Jurkat, Clone E6-1 (cell line): ENCODE measurements at places on chromosomes 2 and 18.
A peak's percentile ranks its signal among the peaks of the same experiment; 100 is the strongest.

DNA sequence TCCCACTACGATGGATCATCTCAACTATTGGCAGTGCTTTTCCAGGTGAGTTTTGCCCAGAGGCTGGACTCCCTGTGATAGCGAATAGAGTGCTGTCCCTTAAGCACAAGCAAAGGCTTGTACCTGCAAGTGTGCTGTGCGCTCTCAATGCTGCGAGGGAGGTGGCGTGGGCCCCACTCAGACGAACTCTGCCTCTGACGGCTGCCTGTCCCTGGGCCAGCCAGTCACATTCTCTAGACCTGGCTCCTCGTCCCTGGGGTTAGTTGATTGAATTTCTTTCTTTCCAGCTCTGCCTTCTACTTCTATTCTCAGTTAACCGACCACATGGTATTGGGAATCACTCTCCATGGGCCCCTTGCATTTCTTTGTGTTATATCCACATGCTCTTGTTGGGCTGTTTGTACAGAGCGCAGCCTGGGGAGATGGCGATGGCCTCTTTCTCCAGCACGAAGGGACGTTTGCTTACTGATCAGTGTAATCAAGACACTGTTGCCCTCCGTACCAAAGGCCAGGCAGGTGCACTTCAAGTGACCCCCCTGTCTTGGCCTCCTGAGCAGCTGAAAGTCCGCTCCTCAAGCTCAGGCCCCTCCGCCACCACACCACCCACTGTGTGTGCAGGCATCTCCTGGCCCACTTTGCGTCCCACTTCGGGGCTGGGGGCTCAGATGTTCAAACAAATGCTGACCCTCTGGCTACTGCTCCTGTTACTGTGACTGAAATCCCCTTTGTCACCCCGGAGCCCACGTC lies 151.3 kb downstream of the ZNF236 start:
- DNase-seq = no peak

GRCh38 chr2:231515603-231516002 lies 14.6 kb downstream of the NMUR1 start:
- DNase-seq = peak; percentile 21

GRCh38 chr2:160247296-160248035 lies 47.4 kb upstream of the ITGB6 start:
- DNase-seq = peak; percentile 29

DNA sequence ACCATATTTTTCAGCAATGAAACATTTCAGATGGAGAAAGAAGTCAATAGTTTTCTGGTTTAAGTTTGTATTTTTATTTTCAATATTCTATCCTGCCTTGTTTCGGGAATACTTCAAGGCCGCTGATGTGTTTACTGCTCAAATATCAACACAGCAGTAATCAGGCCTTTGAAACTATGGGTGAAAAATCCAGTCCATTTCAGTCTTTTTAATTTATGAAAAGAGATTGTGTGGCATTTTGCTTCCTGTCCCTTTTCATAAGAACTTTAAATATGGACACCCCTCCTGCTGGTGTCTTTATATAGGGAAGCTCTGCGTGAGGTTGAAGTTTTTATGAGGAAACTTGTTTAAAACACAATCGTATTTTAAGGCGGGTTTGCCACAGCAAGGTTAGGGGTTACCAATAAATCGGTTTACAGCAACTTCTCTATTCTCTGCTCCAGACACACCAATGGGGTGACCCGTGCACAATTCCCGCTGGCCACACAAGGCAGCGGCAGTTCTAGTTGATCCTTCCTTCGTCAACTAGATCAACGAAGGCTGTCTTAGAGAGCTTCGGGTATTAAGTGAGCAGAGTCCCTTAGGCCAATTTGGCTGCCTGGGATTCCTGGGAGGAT lies 1.2 kb upstream of the TANC1 start:
- DNase-seq = no peak

DNA sequence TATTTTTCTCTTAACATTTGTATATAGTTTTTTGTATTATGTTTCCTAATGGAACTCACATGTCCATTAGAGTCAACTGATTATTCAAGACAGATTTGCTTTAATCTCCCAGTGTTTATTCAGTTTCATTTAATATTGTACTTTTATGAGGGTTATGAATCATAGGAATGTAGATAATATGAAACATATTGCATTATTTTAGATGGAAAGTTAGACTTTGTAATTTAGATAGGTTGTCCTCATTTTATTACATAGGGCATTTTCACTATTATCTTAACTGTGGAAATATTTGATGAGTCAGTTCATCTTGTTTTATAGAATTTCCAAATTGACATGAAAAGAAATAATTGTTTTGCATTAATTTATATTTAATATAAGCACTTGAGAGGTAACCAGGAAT lies 240.8 kb downstream of the PLCL1 start:
- no peak for DNase-seq

- no peak for DNase-seq
Observed at GRCh38 chr18:23189099-23189498, 53.8 kb downstream of the CABLES1 start.

- DNase-seq = no peak
Observed at GRCh38 chr2:17156086-17156485, 362.2 kb downstream of the RAD51AP2 start.

DNA sequence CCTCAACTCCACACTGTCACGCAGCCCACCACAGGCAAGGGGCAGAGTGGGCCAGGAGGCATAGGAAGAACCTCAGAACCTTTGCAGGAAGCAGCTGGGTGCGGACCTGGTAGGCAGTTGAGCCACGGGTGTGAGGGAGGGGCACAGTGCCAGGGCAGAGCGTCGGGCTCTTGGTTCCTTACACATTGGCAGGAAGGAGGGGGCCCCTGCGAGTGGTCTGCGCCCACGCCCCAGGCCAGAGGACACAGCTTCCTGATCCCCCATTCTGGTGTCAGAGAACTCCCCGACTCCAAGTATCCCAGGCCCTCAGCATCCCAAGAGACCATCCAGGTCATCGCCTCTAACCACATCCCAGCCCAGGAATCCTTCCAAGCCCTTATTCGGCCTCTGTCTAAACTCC lies 61.5 kb downstream of the TNS1 start:
- DNase-seq = no peak

DNA sequence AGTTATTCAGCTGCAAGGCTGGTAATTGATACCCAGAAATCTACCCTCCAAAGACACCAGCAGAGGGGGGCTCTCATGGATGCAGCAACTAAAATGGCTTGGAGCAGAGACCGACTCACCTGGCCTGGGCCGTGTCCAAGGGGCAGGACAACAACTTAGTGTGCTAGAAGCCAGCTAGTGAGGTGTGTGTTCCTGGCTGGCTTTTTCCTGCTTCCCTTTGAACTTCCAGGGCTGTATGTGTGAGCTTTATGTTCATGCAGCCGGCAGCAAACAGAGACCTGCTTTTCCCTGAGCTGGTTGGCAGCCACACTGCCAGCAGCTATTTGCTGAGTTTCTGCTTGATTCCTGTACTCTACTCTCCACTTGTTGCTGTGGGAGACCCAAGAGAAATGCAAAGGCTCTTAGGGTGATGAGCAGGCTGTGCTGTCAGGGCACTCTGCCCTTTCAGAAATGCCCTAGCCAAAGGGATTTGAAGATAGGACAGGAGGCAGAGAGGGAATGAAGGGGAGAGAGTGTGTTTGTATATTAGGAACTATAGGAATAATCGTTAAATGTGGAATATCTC lies 23.7 kb upstream of the GRP start:
- DNase-seq = no peak

DNA sequence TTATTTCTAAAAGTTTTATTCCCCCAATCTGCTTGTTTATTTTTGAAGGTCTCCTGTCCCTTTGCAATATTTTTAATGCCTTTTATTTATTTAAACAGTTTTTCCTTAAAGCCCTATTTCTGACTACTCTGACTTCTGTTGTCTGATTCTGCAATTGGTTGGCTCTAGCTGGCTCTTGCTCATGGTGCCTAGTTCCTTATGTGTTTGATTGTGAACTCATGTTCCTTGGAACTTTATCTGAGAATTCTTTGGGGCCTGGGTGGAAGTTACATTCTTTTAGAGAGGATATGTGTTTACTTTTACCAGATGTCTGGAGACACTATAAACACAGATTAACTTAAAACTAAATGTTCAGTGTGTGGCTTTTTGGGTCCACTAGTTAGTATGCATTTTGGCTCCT lies 175.9 kb downstream of the DYSF start:
- DNase-seq = no peak

GRCh38 chr2:31729442-31730092 lies 148.8 kb upstream of the SRD5A2 start:
- peak; percentile 2 for DNase-seq

DNA sequence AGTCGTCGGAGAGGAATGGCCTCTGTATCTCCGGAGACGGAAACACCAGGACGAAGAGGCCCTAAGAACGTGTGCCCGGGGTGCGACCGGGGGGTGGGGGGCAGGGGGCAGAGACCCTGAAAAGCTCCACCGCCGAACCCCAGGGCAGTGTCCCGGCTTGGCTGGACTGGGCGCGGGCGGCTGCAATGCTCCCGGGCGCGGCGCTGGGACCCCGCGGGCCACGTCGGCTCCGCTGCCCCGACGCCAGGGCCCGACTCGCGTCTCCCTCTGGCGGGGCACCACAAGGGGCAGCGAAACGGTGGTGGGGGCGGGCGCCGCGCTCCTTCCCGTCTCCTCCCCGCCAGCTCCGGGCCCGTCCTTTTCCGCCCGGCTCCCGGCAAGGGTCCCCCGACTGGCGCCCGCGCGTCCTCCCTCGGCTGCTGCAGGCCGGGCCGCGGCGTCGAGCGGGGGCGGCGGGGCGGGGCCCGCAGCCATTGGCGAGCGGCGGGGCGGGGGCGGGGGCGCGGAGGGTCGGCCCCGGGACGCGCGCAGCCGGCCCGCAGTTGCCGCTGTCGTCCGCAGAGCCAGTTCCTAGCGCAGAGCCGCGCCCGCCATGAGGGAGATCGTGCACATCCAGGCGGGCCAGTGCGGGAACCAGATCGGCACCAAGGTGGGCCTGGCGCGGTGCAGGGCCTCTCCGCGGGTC lies at the start of gene TUBB6:
TSS of gene TUBB6 (plus strand) at position 541 of the 685 bp plus-strand sequence. CDS start at position 593, 52 bp downstream.
- no peak for DNase-seq

GRCh38 chr2:226673314-226673723 lies 126.3 kb downstream of the IRS1 start:
- DNase-seq = peak; percentile 79

DNA sequence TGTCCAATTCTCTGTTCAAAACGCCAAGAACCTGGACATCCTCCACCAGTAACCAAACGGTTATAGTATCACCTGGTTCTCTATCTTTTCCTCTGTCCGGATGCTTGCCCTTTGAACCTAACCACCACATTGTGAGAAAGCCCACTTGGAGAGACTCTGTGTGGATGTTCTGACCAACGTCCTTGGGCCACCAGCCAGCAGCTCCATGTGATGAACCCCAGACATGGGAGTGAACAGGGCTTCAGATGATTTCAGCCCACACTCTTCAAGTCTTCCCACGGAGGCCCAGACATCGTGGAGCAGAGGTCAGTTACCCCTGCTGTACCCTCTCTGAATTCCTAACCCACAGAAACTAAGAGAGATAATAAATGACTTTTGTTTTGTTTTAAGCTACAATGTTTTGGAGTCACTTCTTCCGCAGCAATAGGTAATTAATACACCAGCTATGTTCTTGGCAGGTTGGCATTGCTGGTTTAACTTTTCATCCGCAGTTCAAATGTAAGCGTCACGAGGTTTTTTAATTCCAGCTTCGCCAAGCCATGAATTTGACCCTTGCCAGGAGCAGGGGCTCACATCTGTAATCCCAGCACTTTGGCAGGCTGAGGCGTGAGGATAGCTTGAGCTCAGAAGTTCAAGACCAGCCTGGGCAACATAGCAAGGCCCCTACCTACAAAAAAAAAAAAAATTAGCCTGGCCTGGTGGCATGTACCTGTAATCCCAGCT lies 36.1 kb upstream of the ZNF532 start:
- no peak for DNase-seq

DNA sequence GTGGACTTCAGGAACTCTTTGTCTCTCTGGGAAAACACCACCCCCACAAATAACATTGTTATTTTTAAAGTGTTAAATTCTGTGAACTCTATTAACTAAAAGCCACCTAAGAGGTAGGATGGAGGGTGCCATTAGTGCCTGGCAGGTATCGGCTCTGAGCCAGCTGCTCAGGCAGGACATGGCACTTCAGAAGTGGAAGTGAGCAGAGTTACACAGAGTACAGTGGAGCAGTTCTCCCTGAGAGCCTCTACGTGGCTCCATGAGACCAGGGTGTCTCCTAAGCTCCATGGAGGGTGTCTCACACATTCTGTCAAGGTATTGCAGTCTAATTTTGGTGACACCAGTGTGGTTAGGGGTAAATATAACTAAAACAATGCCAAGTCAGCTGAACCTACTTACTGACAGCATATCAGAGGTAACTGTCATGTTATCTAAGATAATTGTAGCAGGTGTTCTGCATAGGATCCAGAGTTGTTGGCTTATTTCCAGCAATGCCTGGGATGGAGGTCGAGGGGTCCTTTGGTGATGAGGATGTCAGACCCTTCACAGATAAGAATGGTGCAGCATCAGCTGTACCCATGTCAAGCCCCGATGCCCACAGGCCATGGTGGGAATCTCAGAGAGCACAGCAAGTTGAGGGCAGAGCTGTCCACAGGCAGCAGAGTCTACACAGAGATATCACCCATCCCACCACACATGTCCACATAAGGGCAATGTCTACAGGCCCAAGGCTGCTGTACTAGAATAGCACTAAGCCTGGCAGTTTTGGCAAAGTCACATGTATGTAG lies 8.6 kb upstream of the MALL start:
- no peak for DNase-seq

DNA sequence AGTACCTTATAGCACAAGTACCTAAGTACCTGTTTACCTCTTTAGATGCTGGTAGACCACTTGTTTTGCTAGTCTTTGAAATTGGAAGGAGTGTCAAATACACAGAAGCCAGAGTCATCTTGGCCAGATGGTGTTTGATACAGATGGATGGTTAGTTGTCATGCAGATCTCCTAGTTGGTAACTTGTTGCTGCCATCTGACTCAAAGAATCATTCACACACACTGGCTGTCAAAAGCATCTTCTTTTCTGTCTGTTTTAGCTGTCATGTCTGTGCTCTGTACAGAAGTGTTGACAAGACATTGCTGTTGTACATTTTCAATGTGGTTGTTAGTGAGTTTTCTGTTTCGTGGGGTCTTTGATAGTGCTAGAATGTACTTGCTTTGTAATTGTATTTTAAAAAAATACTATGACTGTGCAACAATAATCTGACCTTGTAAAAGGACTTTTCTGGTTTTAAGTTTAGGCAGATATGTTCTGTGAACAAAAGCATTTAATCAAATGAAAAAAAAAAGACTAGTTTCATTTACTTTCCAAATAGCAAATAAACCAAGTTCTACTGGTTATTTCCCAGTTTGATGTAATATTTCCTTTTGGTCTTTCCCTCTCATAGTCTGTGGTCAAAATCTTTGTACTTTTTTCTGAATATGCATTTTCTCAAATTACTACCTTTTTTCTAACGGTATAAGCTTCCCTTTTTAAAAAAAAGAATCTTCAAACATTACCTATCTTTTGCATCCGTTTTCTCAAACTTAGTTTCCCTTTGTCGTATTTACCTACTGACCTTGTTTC lies 39.9 kb downstream of the TANK start:
- no peak for DNase-seq

DNA sequence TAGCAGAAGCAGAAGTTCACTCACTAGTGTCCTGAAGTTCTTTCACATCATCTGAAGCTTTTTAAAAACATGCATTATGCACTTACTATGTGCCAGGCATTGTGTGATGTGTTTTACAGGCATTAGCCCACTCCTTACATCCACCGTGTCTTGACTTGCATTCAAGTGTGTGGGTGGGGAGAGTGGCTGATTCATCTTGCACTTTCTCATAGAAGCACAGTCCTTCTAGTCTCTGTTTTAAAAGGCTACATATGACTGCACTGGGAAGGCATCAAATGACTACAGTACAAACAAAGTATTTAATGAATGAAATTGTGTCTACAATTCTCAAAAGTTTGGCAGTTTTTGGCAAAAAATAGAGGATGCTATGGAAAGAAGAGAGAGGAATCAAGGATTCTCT lies 21.6 kb upstream of the DSC3 start:
- DNase-seq = no peak

- DNase-seq = no peak
Observed at GRCh38 chr18:78679613-78680260, 299.9 kb upstream of the SALL3 start.
